ENCODE measurements at places on chromosomes 7 and 10.

DNA sequence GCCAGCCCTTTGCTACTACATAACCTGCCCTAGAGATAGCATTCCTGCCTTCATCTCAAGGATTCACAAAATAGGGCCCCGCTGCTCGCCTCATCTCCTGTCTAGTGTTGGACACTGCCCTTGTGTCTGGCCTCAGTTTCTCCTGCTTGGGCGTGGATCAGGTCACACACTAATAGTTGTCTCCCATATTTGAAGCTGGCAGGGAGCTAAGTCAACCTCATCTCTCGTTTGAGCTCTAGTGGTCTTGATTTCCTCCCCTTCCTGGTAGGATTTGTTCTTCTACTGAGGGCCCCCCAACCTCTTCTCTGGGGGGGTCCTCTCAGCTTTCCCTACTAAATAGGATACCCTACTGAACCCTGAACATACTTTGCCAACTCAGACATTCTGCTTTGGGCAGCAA lies 42.2 kb downstream of the ADCYAP1R1 start:
- no peak for DNase-seq

- DNase-seq = no peak
Observed at GRCh38 chr10:119367841-119368549, 160.6 kb downstream of the GRK5 start.

GRCh38 chr10:118116715-118117449 lies 70.1 kb upstream of the RAB11FIP2 start:
- no peak for DNase-seq

DNA sequence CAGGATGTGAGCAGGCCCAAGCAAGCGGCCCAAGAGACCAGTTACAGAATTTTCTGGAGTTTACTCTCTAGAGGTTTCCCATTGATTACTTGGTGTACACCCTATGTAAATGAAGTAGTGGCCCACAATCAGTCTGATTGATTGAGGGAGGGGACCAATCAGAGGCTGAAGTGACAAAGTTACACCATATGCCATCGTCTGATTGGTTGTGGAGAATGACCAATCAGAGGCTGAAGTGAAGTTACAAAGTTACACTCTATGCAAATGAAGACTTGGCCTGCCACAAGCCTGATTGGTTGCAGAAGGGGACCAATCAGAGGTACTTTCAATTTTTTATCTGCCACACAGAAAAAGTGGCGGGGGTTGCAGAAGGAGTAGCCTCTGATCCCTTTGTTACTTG lies 83.7 kb downstream of the KIF20B start:
- no peak for DNase-seq

DNA sequence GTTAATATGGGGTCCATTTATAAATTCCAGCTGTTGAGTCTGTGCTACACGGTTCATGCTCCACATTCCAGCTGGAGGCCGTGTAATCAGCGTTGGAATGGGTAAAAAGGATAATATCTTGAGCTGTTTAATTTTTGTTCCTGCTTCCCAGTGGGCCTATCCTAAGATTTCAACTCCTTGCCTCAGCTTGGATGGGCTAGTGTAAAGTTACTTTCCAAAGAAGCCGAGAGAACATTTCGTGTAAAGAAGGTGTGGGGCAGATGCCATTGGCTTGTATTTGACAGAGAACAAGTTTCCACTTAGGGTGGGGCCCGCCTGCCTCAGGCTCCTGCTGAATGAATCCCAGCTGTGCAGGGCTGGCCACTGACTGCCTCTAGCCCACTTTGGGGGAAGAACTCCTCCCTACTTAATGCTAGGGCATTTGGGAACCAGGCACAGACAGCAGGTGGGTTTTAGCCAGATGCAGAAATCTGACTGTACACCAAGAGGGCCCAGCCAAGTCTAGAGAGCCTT lies 125.9 kb upstream of the LYZL2 start:
- no peak for DNase-seq

DNA sequence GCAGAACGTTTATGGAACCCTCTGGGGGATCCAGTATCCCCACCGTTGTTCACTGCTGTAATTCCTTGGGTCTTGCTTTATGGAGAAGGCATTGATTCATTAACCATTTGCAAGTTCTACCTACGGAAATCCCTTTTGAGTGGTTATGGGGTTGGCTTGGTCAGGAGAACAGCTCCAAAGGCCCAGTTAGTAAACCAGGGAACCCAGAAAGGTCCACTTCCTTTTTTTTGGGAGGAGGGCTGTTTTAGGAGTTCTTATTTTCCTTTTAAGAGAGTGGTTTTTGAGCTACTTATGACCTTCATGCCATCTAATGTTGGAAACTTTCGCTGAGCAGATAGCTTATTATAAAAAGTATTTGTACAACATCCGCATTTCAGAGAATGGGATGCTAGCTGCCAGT lies 1.3 kb downstream of the POR start:
- no peak for DNase-seq

GRCh38 chr7:35777121-35777520 lies 23.7 kb upstream of the SEPTIN7 start:
- no peak for DNase-seq

- no peak for DNase-seq
Observed at GRCh38 chr7:145378197-145378596, 542.3 kb upstream of the TPK1 start.

DNA sequence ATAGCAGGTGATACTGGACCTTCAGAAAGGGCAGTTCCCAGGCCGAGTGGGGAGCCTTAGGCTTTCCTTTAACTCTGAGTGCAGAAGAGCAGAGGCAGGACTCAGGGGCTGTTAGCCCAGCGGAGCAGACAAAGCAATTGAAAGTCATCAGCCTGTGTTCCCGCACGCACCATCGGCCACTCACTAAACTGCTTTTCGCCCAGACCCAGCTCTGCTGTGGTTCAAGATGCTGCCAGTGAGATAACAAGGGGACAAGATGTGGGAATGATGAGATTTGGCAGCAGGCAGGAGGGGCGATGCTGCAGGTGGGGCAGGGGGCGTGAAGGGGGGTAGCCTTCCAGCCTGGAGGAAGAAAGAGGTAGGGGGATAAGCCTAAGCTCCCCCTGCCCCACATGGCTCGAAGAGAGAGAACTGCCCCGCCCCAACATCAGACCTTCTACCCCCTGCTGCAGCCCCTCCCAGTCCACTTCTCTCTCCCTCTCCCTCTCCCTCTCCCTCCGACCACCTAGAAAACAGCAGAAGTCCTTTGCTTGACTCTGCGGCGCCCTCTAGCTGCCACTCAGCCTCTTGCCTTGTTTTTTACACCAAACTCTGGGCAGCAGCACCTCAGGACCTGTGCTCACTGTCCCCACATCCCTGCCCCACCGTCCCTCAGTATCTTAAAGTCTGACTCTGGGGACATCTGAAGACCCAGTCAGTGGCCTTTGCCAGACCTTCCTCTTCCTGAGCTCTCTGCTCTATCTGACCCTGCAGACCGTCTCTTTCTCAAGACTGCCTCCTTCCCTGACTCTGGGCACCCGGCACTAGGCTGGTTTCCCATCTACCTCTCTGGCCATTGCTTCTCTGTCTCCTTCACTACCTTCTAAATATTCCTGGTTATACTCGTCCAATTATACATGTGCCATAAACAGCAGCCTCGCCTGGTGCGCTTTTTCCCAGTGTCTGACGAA lies 110.5 kb downstream of the C10orf105 start:
- peak; percentile 88 for DNase-seq

DNA sequence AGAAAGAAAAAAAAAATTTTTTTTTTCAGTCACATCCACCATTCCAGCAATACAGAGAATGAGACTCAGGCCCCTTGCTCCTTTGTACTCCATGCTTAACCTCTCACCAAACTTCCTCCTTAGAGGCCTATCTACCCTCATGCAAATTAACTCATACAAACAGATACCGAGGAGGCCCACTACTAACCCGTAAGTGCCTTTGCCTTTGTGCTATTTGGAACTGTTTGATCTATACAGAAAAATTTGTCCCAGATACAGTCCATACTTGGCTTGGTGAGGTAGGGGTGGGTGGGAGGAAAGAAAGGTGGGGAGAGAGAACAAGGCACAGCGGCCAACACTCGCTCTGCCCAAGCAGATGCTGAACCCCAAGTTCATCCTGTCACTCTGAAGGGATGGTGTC lies 87.8 kb upstream of the DUSP5 start:
- no peak for DNase-seq

DNA sequence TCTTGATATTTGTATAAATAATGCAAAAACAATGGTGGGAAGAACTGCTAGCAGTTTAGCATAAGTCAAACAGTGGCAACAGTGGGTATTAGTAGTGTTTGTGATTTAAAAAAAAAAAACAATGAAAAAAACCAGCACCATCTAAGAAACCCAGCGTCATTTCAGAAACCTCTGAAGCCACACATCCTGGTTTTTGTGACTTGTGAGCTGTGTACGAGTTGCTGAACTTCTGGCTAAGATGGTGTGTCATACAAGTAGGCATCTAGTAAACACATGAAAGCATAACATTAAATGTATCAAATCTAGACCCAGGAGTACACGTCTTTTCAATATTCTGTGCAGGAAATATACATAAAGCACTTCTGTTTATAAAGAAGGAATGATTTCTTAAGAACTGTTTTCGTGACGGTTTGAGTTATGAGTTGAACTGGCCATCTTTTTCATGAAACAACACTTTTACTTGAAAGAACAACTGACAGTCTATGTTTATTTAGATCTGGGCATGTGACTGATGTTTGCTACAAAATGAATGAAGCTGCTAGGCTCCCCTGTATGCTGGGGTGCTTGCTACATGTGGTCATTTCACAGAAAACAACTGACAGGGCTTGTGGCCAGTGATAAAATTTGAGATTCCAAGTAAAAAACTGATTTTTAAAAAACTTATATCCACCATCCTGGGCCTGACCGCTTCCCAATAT lies 143.5 kb downstream of the PIP4K2A start:
- DNase-seq = no peak

GRCh38 chr7:10121631-10122030 lies 852.0 kb upstream of the PHF14 start:
- no peak for DNase-seq

DNA sequence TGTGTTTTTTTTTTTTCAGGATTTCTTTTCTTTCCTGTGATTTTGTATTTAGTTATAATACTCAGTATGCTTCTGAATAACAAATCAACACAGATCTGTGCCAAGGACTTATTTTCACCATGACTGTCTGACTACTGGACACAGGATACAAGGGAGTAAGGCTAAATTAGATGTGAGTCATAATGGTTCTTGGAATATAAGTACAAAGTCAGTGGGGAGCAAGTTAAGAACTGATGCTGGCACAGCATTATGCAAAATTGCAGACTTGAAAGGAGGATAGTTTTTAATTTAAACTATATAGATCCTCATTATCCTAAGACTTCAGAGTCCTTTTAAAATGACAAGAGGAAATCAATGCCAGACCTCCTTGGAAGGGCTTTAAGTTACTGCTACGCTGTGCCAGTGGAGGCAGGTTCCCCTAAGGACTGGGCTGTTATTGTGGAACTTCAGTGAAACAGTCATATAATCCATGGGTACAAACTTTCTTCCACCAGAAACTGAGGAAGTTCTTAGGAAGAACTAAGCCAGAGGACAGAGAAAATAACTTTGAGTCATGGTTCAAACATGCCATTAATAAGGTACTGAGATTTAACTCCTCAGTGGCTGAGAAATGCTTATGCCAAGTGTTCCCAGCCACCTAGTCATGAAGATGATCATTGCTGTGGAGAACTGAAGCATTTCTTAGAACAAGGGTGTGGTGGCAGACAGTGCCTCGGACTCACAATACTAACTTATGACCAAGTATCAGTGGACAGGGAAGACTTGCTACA lies 531.2 kb downstream of the HTR7 start:
- DNase-seq = no peak

DNA sequence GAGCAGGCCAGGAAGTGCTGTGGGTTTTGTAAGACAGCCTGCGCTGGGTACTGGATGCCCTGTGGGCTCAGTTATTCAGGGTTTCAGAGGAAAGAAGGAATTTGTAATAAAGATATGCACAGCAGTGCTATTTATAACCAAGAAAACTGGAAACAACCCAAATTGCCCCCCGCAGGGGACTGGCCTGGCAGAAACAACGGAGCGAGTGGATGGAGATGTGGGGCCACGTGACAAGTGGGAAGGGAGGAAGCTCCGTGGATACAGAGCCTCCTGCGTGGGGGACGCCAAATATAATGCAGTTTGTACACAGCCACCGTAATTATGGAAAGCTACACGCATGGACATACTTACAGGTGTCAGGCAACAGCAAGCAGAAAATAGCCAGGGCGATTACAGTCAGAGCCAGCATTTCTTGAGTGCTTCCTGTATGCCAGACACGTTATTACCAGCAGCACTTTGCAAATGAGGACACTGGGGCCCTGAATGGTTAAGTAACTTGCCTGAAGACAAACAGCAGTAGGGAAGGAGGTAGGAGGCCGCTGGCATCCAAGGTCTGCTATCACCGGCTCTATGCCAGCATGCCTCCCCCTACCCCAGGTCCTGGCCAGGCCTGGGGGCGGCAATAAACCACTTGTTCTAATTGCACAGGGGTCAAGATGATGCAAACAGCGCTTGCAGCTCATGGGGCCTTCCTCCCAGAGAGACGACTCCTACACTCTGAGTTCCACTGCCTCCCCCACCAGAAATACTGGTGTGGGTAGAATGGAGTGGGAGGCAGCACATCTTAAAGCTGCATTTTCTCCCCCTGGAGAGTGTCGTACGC lies 8.7 kb upstream of the CAMK2B start:
- DNase-seq = no peak

DNA sequence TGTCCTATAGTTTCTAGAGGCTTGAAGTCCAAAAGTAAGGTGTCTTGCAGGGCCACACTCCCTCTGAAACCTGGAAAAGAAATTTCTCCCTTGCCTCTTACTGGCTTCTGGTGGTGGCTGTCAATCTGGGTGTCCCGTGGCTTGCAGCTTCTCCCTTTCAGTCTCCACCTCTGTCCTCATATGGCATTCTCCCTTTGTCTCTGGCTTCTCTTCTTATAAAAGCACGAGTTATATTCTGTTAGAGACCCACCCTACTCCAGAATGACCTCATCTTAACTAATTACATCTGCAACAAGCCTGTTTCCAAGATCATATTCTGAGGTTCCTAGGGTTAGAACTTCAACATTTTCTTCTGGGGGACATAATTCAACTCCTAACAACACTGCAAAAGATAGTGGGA lies 3.4 kb upstream of the GLI3 start:
- no peak for DNase-seq

- no peak for DNase-seq
Observed at GRCh38 chr10:129792141-129792540, 171.9 kb downstream of the EBF3 start.

DNA sequence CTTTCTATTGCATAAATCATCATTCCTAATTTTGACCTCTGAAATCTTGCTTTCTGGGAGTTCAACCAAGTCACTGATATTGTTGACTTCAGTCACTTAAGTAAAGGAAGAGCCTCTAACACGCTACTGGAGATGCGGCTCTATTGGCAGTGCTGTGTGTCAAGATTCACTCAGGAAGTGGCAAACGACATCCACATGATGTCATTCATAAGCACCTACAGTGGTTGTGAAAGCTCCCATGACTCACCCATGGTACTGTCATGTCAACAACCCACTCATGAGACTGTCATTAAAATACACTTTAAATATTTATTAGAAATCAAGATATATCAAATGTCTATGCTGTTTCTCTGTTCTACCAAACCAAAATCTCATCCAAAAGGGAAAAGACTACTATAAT lies 52.5 kb upstream of the LHFPL3 start:
- no peak for DNase-seq

- DNase-seq = no peak
Observed at GRCh38 chr7:21867816-21868575, 77.7 kb downstream of the CDCA7L start.

- no peak for DNase-seq
Observed at GRCh38 chr7:127047521-127047920, 205.2 kb downstream of the GRM8 start.
